Right renal pelvis (tissue), 4 donors: ENCODE measurements at places on chromosomes 3 and 15. TPM values are rescaled to one million over a fixed set of nuclear protein-coding genes. Genes with fewer than 3 reads are reported as not detected.

GCNT3 gene
- polyA plus RNA-seq = 0.61 TPM

CEP152 gene
- polyA plus RNA-seq = 7.1 TPM

MEGF11 gene
- polyA plus RNA-seq = 2.8 TPM

DNA sequence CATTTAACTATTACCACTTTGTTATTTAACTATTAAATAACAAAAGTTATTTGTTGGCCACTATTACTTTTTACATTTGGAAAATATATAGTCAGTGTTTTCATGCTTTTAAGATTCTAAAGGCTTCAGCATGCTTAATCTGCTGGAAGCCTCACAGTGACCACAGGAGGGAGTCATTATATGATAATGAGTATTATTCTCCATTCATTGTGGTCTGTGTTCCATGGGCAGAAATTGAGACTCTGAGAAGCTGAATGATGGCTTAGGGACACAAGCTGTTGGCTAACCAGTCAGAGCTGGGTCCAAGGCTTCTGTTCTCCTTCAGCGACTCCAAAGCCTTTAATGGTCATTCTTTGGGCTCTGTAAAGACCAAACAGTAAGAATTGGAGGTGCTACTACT, 64.7 kb downstream of the BFSP2 start:
- DNase-seq = no peak

- no peak for DNase-seq
These were observed 36.5 kb upstream of the DUSP7 start for GRCh38 chr3:52092891-52093290.

DNA sequence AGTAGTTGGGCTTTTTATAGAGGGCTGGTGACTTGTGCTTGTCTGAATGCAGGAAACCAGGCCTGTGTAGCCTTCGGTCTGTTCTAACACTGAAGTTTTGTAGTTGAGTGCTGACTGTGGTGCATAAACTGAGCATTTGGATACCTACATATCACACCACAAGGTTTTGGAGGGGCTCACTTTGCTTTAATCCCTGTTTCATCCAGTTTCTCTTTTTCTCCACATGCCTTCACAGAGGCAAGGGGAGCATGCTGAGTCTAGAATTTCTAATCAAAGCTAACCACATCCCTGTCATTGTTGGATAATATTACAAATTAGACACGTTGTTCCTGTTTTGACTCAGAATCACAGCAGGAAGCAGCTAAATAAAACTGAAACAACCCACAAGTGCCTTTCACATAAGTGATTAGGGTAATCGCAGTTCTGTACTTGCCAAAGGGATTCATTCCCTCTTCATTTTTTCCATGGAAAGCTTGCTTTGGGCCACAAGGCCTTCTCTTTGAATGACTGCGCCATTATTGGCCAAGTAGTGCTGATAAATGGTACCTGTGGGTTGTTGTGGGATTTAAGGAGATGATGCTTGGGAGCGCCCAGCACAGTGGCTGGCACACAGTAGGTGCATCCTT, 48.9 kb downstream of the TGFBR2 start:
- DNase-seq = no peak

- no peak for DNase-seq
These were observed 31.6 kb upstream of the VPS39 start for GRCh38 chr15:42239528-42240182.

DNA sequence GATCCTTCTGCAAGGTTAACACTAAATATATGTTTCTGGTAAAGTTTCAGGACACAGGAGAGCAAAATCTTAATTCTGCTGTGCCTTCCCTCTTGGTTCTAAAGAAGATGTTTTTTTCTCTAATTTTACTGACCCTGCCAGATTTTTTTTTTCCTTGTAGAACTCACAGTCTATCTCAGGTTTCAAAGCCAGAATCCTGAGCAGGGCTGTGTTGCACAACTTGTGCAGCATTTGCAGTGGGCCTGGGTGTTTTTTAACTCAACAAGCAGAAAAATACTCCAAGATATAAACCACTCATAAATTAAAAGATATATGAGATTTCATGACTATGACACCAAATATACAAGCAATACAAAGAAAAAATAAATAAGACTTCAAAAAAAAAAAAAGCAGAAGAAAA, 40.2 kb upstream of the ARF4 start:
- DNase-seq = no peak
